ENCODE measurements at places on chromosomes 16 and 17.

DNA sequence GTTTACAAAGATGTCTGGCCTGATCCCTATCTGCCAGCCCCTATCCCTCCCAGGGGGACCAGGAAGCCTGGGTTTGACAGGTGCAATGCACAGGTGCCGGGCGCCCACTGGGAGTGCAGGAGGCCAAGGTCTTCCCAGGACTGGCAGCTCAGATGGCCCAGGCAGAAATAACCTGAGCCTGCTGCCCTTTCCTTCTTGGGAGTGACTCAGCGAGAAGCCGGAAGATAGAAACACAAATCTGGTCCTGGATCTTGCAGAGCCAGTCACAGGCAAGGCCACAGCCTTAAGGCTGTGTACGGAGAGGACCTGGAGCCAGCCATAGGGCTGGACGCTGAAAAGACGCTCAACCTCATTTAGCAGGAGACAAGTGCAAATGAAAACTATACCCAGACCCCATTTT, 27.7 kb downstream of the GPR142 start:
- DNase-seq = no peak

DNA sequence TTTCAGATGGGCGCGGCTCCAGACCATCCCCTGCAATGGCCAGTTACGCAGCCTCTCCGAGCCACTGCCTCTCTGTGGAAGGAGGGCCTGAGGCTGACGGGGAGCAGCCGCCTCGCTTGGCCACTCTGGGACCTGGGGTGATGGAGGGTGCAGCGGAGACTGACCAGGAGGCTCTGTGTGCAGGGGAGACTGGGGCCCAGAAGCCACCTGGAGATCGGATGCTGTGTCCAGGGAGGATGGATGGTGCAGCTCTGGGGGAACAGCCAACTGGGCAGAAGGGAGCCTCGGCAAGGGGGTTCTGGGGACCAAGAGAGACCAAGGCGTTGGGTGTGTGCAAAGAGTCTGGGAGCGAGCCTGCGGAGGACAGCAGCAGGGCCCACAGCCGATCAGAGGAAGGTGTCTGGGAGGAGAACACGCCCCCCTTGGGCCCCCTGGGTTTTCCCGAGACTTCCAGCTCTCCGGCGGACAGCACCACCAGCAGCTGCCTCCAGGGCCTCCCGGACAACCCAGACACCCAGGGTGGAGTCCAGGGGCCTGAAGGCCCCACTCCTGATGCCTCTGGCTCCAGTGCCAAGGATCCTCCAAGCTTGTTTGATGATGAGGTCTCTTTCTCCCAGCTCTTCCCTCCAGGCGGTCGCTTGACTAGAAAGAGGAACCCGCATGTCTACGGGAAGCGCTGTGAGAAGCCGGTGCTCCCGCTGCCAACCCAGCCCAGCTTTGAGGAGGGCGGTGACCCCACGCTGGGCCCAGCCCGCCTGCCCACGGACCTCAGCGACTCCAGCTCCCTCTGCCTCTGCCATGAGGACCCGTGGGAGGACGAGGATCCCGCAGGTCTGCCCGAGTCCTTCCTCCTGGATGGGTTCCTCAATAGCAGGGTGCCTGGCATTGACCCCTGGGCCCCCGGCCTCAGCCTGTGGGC, 17.4 kb upstream of the ZFPM1 start:
- no peak for DNase-seq

- no peak for DNase-seq
Observed at GRCh38 chr16:23807028-23807427, 28.8 kb upstream of the PRKCB start.

DNA sequence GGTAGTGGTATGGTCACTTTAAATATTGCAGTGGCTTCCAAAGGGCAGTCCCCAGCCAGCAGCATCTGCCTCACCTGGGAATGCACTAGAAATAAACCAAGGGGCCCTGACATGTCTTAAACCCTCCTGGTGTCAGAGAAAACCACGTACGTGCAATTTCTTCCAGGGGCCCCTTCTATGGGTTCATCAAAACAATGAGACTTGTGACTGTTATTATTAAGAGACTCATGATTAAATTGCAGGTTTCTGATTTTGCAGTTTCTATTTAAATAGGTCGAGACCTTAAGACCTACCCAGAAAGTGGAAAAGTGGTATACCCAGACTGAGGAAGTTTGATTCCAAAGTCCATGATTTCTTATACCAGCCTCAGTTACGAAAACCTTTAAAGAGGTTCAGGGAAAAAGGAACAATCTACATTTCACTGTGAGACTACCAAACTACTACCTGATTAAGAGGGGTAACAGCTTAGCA, 746 bp upstream of the POLG2 start:
- DNase-seq = peak; percentile 66

DNA sequence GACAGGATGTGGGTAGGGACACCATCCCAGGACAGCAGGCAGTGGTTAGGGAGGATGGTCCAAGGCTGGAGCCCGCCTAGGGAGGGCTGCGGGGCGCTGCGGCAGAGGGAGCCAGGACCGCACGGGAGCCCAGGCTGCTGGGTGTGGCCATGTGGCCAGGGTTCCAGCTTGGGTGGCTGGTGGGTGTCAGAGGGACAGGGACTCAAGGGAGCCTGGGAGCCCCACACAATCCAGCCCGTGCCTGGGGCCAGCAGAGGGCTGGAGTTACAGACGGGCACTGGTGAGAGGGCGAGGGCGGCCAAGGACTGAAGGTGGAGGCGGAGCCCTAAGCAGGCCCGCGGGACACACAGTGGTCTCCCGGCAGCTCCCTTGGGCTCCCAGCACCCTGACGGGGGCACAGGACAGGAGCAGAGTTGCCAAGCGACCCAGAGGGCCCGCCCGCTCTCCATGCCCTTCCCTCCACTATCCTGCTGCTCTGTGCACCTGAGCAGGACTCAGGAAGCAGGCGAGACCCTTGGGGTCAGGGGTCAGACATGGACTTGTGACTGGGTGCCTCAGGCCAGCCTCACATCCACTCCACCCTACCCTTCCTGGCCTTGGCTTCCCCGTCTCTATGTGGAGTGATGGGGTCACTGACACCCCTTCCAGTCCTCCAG, 7.1 kb downstream of the MRPL28 start:
- no peak for DNase-seq

DNA sequence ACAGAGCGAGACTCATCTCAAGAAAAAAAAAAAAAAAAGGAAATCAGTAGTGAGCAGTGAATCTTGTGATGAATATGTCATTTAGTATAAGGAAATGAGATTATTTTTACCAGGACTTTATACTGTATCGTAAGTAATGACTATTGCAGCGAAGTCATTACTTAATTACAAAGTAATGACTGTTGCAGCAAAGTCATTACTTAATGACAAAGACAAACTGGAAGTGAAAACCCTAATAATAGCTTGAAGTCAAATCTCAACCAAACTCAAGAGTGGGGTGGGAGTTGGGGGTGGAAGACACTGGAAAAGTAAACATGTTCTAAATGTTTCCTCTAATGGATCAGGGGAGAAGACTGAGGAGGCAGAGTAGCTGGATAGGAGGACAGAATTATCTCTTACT, 76.5 kb downstream of the ARHGAP44 start:
- DNase-seq = no peak

GRCh38 chr16:71354156-71354555, 4.4 kb upstream of the CALB2 start:
- no peak for DNase-seq

DNA sequence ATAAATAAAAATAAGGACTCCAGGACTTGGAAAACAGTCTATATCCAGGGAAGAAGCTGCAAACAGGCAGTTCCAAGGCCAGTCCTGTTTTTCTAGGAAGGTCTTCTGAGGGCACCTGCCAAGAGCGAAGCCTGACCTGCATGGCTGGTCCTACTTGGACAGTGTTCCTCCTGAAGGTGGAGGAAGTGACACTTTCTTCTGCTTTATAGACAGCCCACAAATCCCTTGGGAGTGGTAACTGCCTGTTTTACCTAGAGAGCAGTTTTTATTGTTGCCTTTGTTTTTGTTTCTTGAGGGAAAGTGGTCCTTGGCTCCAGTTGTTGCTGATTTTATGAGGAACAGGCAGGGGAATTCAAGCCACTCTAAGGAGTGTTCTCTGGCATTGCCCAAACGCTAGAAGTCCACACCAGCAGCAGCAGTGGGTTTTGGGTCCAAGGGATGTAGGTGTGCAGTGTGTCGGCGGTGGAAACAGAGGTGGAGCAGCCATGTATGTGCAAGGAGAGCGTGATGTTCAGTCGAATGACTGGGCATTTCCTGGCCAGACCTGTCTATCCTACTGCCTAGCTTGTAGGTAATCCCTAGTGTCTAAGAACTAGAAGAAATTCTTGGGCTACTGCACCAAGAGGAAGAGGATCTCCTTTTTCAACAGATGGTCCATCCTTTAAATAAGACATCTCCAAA, 35.3 kb downstream of the LDHD start:
- DNase-seq = no peak

DNA sequence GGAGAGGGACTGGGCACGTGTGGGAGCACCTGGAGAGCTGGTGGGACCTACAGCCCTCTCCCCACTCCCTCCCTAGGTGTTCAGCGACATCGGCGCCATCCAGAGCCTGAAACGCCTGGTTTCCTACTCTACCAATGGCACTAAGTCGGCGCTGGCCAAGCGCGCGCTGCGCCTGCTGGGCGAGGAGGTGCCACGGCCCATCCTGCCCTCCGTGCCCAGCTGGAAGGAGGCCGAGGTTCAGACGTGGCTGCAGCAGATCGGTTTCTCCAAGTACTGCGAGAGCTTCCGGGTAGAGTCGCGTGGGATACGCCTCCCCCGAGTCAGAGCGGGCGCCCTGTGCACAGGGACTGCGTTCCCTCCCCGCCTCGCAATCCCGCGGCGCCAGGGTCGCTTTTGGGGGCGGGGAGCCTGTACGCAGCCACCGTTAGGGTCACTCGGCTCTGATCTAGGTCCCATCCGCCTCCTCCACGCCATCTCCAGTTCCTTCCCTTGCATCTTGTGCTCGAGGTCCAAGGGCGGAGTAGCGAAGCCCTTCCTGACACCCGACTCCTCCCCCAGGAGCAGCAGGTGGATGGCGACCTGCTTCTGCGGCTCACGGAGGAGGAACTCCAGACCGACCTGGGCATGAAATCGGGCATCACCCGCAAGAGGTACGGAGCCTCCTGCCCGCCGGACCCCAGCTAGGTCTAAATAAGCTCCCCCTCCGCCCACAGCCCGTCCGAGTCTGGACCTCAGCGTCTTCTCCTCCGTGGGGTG, 13.0 kb downstream of the SARM1 start:
- no peak for DNase-seq

- DNase-seq = no peak
Observed at GRCh38 chr16:4882000-4882632, 34.8 kb downstream of the UBN1 start.

GRCh38 chr17:76598004-76598439, 12.4 kb upstream of the ST6GALNAC2 start:
- peak; percentile 78 for DNase-seq

GRCh38 chr16:12583237-12583897, 220.3 kb downstream of the CPPED1 start:
- DNase-seq = no peak

DNA sequence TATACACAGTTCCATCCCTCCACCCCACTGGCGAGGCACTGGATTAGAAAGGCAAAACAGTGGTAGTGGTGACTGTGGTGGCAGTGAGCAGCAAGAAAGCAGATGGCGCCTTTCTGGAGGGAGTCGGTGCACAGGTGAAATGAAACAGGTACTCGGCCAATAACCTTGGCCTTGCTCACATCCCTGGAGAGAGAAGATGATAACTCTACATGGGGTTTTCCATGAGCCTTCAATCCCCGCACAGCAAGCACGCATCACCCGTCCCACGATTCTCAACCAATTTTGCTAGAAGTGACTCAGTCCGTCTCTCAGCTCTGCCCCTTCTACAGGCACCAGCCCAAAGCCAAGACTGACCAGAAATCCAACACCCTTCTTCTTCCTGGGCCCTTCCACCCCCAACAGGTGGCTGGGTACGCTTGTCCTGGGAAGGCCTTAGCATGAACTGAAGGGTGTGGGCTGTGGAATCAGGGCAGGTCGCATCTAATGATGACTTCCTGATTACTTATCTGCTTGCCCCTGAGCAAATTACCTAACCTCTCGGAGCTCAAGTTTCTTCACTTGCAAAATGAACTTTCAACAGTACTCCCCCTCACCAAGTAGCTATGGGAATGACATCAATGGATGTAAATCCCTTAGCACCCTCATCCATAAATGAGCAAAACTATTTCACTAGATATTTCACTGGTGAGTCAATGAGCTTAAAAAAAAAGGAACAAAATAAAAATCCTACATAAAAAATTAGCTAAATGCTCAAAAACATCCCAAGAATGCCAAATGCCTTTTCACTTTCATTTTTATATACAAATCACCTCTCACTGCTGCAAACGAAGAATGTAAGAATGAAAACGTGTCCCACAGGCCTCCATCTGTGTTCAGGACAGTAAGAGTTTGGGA, 18.0 kb downstream of the XPO6 start:
- no peak for DNase-seq

DNA sequence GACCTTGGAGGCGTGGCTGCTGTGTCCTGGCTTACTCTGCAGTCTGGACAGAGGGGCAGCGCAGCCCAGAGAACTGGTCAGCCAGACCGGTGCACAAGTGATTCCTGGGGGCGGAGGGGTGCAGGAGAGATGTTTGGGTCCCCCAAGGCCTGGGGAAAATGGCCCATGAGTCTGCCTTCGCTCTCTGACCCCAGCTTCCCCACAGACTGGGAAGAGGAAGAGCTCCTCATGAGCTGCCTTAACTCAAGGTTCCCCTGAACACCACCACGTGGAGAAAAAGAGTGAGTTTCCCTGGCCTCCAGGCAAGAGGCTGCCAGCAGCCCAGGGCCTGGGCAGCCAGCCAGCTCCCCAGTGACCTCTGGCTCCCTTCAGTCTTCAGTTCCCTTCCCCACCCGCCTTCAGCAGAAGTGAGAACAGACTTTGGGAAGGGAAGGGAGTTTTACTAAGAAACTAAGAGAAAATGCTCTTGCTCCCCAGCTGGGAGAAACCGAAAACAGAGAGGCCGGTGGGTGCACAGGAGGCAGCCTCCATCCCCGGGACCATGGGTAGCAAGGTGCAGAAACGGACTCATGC, 2.0 kb upstream of the C17orf99 start:
- no peak for DNase-seq

DNA sequence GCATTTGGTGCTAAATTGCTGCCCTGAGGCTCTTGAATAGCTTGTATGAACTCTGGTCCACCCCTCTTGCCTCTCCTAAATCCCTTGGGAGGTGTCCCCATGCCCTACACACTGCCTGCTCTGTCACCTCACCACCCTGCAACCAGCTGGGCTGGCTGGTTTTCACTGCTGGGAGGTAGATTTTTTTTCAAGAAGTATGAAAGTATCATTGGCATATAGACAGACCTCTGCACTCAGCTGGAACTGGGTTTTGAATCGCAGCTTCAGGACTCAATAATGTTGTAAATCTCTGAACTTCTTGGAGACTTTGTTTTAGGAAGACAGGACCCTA, 184.9 kb downstream of the MSI2 start:
- no peak for DNase-seq

GRCh38 chr17:53463363-53463762, 359.4 kb upstream of the KIF2B start:
- DNase-seq = no peak
